Dermis blood vessel endothelial cell (primary cell): ENCODE measurements at places on chromosomes 3 and 15. TPM values are rescaled to one million over a fixed set of nuclear protein-coding genes. Genes with fewer than 3 reads are reported as not detected.

The GNL3 gene
- 113 and 135 TPM in 2 replicates for total RNA-seq

The SLC9A9 gene
- 3.2 and 3.6 TPM in 2 replicates for total RNA-seq

DNA sequence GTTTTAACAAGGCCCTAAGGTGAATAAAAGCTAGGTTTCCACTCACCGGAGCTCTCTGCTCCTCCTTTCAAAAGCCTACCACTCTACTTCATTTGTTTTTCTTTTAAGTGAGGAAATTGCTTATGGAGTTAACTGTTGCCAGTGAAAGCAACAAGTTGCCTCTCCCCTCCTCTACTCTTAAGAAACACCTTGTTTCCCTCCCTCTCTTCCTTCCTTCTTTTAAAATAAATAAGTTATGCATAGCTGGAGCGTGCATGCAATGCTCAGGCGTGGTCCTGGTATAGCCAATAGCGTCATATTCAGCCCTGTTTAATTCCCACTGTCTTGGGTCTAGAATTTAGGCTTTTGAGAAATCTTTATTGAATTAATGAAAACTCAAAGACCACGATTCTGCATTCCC is 101.1 kb upstream of the IGF1R start:
- no peak for DNase-seq

The TLR9 gene
- under 0.01 TPM in 1 of 2 replicates, not detected in the other for total RNA-seq

DNA sequence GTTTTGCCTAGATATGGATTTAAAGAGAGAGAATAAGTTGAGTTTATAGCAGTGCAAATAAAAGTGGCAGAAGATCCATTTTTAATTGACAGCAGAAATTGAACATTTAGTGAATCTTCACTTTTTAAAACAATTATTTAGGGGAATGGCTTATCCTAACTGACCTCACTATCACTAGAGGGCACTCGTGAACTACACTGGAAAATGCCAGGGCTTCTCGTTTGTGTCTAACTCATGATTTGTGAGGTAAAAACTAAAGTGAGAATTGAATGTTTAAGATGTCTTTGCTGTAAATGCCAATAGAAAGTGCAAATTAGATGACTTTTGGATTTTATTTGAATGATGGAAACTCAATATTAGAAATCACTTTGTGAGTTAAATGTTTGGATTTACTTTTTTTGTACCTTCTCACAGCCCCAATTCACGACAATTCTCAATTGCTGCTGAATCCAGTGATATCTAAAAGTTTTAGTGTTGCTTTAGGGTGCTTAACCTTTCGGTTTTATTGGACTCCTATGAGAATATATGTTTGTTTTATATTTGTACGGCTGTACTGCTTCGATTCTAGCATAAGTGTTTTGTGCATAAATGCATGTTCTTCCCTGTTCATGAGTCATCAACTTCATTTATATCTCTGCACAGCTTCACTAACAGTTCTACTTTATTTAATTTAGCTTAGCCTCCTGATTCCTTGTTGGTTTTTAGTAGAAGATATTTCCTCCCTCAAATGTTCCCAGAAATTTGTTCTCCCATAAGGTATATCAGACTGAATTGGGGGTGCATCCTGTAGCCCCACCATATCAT is 462.1 kb downstream of the MFSD1 start:
- peak; percentile 78 for DNase-seq

- DNase-seq, result no peak
Observed at GRCh38 chr3:71513081-71513480, 70.4 kb downstream of the FOXP1 start.

- no peak for DNase-seq
Observed at GRCh38 chr3:31645256-31645655, 112.5 kb downstream of the STT3B start.

DNA sequence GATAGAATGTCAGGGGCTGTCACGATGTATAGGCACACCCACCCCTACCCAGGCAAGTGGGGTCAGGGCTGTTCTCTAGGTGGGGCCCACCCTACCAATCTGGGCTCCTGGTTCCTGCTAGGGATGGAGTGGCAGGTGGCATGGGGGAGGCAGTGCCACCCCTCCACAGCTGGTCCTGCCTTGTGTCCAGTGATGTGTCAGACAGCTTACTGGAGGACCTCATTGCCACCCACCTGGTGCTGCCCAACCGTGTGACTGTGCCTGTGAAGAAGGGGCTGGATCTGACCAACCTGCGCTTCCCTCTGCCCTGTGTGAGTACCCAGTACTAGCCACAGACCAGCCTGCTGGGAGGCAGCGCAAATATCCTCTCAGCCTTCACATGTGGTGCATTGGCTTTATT is 27.5 kb downstream of the ESYT3 start:
- no peak for DNase-seq

GRCh38 chr3:184011230-184011876 is 6.3 kb downstream of the ABCC5 start:
- no peak for DNase-seq

- no peak for DNase-seq
Observed at GRCh38 chr15:82043130-82043673, 2.6 kb downstream of the MEX3B start.

The MNS1 gene
- under 0.01 and 0.74 TPM in 2 replicates for total RNA-seq

The GOLGA6L7 gene
- total RNA-seq, result not detected in 2 replicates

The IGSF10 gene
- total RNA-seq, result under 0.01 and 0.05 TPM in 2 replicates

The ASB7 gene
- 23.3 and 23.7 TPM in 2 replicates for total RNA-seq

DNA sequence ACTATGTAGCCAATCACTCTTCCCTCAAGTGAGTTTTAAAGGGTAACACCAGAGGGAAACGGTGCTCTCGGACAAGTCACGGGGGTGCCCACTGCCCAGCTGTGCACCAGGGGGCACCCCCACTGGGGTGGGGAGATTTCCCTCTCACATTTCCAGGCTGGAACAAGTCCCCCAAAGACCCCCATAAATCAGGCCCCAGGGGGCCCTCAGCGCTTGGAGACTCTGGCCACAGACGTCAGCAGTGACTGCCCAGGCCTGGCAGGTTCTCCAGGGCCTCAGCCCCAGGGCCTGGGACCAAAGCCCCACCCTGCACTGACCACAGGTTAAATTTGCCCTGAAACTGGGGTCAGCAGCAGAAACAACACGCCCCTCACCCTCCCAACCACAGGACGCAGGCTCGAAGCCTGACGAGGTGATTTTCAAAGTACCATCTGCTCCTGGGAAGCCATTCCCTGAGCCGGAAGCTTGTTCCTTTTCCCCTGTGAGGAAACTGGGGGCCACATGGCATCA is 17.0 kb downstream of the XXYLT1 start:
- DNase-seq, result no peak

The TMEM212 gene
- not detected in 2 replicates for total RNA-seq

The UPK1B gene
- 0.09 TPM in 1 of 2 replicates, not detected in the other for total RNA-seq

The RBP2 gene
- not detected in 2 replicates for total RNA-seq

DNA sequence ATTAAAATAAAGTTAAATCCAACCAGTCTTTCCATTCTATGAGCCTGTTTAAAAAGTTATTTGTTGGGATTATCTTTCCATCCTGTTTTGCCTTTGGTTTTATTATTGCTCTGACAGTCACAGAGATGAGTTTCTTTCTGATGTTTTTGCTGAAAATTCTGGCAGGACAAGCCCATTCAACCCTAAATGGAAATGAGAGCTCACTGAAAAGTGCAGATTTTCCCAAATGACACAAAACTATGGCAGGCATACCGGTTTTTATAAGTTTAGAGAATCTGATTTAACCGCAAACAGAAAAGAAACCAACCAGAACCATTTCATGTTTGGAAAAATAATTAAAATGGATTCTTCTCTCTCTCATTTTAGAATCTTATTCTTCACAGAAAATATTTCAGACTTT is 238.1 kb upstream of the SGO1 start:
- DNase-seq, result no peak

DNA sequence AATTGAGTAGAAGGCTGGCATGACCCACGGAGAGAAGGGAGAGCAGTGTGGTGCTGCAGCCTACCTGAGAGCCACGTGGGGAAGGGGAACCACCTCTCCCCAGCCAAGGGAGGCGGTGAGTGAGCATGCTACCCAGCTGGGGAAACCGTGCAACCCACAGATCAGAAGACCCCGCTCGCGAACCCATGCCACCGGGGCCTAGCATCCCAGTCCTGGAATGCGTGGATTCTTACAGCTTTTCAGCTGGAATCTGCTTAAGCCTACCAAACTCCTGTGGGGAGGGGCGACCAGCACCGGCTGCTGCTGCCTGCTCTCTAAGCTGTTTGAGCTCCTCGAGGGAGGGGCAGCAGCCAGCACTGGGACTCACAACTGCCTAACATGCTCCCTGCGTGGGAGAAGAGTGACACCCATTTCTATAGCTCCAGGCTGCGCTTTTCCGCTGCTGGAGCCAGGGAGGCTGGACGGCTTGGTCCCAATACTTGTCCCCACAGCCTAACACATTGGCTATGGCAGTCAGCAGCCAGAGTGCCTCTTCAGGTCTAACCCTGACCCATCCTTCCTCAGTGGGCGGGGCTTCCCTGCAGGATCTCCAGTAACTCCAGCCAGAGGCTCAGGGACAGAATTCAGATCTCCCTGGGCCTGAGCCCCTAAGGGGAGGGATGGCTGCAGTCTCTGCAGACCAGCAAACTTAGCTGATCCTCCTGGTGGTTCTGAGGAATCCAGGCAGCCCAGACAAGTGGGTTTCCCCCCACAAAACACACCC is 20.0 kb upstream of the TEX55 start:
- no peak for DNase-seq

DNA sequence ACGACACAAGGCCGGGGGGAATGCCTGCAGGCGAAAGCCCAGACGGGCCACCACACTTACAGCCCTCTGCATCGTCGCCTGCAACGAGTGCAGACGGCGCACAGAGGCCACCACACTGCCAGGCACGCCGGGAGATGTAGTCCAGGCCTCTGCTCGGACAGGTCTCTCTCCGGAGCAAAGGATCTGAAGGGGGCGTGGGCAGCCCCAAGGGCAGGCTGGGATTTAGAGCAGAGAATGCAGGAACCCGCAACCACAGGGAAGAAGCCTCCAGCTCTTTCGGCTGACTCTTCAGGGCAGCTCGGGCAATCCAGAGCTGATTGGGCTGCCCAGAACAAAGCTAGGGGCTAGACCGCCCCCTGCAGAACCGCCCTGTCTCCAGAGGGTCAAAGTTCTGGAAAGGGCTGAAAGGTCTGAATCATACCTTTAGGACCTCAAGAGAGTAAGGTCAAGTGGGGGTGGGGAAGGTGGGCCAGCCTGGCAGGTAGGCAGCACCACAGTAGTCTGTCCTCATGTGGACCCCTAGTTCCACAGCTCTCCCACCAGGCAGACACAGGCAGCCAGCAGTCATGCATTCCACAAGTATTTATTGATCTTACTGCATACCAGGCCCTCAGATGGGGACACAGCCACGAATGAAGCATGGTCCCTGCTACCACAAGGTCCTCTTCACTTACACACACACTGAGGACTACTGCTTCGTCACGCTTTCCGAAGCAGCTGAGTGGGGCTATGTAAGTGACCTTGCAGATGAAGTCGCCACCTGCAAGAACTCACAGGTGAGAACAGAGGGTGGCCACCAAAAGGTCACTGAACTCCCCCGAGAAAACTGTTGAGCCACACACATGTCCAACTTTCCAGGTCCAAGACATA is at the start of gene AMT:
Gene AMT, minus strand, starts transcription at position 95 of the 870 bp plus-strand sequence. Its CDS starts 23 bp downstream, at position 72.
- no peak for DNase-seq

DNA sequence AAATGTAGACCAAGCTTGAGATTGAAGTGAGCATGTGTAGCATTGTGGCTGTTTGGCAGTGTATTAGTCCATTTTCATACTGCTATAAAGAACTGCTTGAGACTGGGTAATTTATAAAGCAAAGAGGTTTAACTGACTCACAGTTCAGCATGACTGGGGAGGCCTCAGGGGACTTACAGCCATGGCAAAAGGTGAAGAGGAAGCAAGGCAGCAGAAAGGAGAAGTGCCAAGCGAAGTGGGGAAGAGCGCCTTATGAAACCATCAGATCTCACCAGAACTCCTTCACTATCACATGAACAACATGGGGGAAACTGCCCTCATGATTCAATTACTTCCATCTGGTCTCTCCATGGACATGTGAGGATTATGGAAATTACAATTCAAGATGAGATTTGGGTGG is 8.6 kb upstream of the CERS3 start:
- no peak for DNase-seq

DNA sequence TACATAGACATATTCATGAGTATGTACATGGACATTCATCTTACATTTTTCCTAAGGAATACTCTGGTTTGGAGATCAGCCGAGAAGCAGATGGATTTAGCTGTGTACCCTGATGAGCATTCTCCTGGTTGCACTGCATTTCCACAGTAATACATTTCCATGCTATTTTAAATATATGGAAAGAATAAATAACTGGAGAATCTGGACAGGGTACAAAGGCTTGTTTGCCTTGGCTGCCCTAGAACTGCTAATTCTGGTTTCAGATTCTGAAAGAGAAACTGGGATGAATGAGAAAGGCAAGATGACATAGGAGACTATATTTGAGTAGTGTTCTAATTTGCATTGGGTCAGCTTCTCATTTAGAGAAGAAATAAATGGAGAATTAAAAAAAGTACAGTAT is 190.8 kb upstream of the FAM3D start:
- no peak for DNase-seq

The FSD2 gene
- not detected in 2 replicates for total RNA-seq

GRCh38 chr3:115990669-115991068 is 367.4 kb downstream of the GAP43 start:
- DNase-seq, result no peak

- DNase-seq, result peak; percentile 75
Observed at GRCh38 chr15:34241376-34242330, 16.8 kb downstream of the EMC4 start.

- DNase-seq, result no peak
Observed at GRCh38 chr15:69608661-69609060, 156.0 kb downstream of the RPLP1 start.

DNA sequence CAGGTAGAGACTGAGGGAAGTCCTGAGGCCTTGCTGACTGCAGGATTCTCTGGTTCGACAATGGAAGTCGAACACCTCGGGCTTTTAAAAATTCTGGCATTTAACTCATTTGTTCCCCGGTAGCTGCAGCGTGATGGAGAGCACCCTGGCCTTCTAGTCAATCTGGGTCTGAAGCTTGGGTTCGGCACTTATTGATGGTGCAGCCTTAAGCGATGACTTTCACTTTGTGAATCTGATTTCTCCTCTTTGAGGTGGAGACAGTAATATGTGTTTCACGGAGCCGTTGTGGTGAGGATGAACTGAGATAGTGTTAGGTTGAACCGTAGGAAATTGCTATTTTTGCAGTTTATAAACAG is 621 bp upstream of the PARP6 start:
- no peak for DNase-seq

The EPHA3 gene
- 0.14 TPM in 1 of 2 replicates, not detected in the other for total RNA-seq

DNA sequence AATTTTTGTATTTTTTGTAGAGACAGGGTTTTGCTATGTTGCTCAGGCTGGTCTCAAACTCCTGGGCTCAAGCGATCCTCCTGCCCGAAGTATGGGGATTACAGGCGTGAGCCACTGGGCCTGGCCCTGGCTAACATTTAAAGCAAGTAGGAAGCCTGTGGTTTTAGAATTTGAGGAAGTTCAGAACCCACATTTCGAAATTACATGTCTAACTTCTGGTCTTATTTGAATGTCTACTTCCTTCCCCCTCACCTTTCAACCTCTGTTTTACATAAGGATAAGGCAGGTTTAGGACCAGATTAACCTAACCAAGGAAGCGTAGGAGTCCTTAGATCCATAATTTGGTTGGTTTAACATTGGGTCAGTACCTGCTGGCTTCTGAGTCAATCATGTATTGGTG is 120.5 kb upstream of the PROK2 start:
- DNase-seq, result no peak

- no peak for DNase-seq
Observed at GRCh38 chr3:187167777-187168176, 28.5 kb upstream of the RPL39L start.
